NCI-H1092 (cell line): ENCODE measurements at places on chromosomes 12 and 14.

DNA sequence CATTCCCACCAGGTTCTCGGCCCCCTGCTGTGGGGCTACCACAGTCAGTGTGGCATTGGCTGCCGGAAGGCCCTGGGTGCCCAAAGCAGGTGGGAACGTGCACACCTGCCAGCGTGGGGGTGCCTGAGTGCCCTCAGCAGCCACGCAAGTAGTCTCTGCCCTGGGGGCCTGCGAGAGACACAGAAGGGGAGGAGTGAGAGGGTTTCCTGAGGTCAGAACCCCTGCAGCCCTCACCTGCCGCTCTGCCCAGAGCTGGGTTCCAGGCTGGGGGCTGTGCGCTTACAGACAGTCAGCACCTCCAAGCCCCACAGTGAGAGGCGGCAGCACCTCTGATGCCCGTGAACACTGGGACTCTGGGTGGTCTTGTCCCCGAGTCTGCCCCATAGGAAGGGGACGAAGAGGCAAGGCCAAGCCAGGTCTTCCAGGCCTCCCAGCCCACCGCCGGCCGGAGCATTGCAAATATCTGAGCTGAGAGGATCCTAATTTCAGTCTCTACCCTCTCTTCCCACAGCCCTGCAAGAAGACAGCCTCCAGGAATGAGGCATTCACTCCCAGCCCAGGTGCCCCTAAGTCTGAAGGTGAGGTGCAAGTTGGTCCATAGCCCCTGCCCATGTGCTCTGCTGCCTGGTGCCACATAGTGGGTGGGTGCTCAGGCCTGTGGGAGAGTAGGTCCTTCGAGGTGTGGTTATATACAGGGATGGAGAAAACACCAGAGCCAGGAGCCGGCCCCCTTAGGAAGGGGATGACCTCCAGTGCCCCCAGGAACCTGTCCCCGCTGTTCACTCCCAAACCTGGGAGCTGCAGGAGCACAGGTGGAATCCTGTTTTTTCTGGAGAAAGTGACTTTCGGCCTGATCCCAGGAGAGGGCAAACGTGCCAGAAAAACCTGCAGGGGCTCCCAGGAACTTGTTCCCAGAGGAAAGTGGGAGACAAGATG is 291.1 kb upstream of the RTL1 start:
- no peak for DNase-seq

GRCh38 chr12:42308390-42308789 is 17.5 kb downstream of the ZCRB1 start:
- no peak for DNase-seq

DNA sequence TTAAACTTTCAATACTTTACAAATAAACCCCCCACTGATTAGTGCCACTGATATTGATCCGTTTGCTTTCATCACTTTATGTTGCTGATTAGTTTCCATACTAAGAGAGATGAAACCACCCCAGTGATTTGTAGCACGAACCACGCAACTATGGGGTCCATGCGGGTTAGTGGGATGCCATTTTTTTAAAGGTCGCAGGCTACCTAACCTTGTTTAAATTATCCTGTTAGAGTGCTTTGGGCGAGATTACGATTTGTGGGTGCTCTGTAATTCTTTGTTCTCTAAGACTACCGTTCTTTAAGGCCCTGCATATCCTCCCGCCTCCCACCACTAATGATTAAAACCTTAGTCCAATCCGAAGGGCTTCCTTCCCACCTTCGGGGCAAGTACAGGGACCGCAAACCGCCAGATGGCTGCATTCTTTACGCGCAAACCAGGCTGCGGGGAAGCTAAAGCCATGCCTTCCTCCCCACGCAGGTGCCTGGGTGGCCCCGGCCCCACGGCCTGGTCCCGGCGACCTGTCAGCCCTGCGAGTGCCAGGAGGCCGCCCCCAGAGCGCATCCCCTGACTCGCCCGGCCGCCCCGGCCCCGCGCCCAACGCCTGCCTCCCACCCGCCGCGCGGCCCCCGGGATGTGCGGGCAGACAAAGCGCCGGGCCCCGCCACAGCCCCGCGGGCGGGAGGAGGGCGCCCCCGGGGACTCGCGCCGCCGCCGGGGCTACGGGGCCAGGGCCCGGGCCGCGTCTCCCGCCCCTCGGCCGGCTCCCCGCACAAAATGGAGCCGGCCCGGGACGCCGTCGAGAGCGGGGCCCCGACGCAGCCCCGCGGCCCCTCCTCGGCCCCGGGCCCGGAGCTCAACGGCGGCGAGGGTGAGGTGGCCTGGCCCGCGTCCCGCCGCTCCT is 759 bp downstream of the NFYB start:
- DNase-seq: no peak

- DNase-seq: no peak
Observed at GRCh38 chr12:64729909-64730587, 29.2 kb downstream of the GNS start.

DNA sequence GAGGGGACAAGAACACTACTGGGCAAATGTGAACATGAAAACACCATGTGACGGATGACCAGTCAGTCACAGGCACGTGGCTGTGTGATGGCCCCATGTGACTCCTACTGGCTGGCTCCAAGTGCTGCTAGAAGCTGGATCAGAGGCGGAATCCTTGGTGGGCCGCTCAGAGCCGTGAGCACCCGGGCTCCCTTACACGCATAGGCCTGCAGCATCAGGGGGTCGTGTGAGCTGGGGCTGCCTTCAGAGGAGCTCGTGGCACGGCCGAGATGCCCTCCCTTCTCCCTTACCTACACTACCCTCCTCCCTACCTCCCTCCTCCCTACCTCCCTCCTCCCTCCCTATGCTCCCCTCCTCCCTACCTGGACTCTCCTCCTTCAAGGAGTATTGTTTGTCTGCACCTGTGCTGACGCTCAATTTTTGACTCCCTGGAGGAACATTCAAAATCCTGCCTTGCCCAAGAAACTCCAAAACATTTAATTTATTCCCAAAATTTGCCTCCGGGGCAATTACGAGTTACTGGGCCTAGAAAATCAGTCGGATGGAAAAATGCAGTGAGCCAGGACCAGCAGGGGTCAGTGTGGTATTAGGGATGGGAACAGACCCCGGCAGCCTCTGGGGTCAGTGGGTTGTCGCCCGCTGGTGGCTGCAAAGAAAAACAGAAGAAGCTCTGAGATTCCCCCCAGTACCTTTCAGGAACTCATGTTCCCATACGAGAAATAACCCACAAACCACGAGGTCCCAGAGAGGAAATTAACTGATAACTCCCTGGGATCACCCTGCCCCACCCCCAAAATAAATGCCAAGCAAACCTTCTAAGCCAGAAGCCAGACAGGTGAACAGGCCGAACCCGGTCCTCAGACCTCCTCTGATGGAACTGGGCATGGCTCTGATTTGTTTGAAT is 61.3 kb downstream of the C14orf132 start:
- DNase-seq: peak; percentile 70

DNA sequence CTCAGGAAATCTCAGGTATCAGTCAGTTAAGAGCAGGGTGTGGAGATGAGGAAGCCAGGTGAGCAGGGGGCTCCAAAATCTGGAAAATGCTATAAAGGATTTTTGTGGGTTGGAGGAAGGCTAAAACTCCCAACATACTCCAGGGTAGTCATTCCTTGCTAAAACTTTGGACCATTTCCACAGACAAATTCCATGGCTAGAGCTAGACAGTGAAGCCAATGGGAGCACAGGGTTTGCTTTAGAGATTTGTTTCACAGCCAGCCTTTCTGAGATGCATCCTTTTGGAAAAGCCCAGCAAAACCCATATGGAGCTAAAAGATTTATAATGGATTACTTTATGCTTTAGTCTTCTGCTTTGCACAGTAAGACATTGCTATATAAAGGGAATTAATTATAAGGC is 146.5 kb downstream of the SAMD4A start:
- DNase-seq: no peak

GRCh38 chr14:95250936-95251335 is 68.8 kb downstream of the CLMN start:
- DNase-seq: no peak
